ENCODE measurements at places on chromosomes 6 and 20.

DNA sequence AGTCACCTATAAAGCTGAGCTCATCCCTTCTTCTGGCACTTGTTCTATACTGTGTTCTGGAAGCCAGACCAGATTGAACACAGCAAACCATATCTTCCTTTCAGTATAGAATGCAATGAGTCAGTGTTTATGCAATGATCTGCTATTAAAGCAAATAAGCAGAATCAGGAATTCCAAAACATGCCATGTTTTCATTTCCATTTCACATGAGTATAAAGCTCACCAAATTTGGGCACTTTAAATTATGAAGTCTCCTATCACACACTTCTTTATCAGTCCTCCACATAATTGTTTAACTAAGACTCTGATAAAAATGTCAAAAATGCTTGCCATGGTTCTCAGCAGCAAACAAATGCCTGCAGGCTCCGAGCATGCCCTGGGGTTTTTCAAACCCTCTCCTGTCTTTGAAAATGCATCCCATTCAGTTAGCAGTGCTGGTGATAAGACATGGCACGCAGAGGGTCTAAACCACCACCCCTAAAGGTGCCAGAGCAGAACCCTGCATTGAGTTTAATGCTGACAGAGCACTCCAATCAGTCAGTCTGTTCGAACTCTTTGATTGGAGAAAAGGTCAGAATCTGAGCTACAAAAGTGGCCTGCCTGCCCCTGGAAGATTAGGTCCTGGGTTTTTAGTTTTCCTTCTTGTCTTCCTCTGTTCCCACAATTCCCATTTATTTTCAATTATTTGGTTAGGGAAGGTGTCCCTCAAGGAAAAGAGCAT, 234.1 kb downstream of the GMPR start:
- no peak for DNase-seq

DNA sequence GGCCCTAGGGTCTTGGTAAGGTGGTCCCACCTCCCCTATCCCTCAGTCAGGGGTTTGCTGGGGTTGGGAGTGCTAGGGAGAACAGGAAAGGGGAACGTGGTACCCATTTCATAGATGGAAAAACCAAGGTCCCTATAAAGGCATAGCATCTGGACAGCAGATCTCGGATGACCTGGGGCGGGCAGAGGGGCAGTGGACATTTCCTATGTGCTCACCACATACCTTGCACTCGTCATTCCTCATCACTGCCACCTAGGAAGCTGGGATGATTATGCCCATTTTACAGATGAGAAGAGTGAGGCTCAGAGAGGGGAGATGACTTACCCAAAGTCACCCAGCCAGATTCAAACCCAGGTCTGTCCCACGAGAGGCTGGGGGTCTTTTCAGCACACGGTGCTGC, 12.1 kb downstream of the MYLK2 start:
- DNase-seq: no peak

- no peak for DNase-seq
Measured at GRCh38 chr6:10409233-10409721, 5.6 kb downstream of the TFAP2A start.

DNA sequence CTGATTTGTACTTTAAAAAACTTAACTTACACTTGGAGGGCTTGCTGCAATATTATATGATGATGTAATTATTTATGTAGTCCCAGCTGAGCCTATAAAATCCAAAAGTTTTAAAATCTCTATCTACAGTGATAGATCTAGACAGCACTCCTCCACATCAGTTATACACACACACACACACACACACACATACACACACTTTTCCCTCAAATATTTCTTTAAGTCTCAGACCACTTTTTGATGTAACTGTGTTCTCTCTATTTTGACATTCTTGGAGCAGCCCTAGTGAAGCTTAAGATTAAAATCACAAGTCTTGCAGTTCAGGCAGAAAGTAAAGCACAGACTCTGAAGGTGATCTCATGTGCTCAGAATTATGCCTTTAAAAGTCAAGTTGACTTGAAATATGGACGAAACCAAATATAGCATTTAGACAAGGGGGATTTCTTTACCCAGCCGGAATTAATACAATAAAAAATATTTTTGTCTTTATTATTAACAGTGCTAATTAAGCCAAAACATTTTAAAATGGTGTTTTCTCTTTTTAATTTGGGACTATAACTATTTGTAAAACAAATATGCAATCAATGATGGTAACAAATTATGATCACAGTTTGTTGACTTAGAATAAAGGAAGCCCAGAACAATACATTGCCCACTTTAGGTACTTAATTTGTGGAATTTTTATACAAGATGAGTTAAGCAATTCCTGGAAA, 63.5 kb upstream of the TMEM30A start:
- DNase-seq: no peak

DNA sequence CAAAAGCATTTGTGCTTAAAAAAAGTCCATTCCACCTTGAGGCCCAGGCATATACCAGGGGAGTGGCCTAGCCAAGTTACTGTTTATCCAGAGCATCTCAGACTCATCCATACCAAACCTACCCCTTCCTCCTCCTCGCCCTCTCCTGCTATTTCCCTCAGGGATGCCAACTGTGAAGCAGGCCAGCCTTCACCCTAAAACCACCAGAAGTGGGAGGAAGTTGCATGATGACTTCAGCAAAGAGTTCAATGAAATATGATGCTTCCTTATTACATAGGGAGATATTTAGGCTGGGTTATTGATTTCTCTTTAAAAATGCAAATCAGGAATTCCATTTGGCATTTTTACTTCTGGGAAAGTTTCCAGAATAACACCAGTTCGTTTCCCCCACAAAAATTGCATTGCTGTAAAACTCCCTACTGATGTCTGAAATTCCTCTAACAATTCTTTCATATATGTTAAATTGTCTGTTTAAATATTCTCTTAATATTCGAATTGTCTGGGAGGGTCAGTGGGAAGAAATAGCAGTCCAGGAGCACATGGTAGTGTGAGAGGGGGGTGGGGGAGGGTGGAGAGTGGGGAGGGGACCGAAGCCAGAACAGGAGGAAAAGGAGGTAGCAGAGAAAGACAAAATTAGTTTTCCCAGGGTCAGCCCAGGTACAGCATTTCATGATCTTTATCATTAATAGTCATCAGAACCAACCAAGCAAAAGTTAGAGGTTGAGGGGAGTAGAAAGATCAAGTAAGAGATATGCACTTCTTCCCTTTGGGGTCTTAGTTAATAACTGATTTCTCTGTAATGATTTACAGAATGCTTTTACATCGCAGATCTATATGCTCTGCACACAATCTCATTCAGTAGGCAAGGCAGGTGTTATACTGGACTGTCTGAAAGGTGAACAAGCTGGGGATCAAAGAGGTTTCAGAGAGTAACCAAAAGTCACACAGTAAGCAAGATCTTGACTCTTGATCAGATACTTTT, 1.7 kb upstream of the TCP11 start:
- DNase-seq: no peak

DNA sequence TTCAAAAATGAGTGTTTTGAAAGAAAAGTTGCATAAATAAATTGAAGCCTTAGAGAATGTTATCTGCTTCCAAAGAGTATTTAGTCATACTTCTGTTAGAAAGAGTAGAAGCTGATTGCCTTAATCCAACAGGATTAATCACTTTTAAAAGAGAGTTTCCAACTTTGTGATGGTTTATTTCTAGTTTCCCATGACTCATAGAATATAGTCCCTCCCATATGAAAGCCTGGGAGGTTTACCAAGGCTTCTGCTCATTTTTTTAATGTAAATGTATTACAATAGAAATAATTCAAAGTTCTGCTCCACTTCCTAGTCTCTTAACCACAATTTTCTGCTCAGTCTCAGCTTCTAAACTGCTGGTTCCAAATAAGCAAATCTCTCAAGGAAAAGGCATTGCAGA, 118.0 kb upstream of the IRAK1BP1 start:
- no peak for DNase-seq
